ENCODE measurements at places on chromosomes 6 and 20. TPM values are rescaled to one million over a fixed set of nuclear protein-coding genes. Genes with fewer than 3 reads are reported as not detected.

The KCNG1 gene
- 0.93 TPM for polyA plus RNA-seq

The CRIP3 gene
- polyA plus RNA-seq: 2.4 TPM

The PPP1R10 gene
- 31.5 TPM for polyA plus RNA-seq

The APOM gene
- 2.4 TPM for polyA plus RNA-seq

The SLC4A11 gene
- polyA plus RNA-seq: 1.2 TPM

The SIRPG gene
- 4.9 TPM for polyA plus RNA-seq

The IL17A gene
- not detected for polyA plus RNA-seq

The LBP gene
- polyA plus RNA-seq: not detected

The NKX2-4 gene
- polyA plus RNA-seq: not detected

The SYCP2 gene
- polyA plus RNA-seq: 5.9 TPM

Data from Purkinje cell (primary cell).